ENCODE measurements at places on chromosomes 13 and 19.
A peak's percentile ranks its signal among the peaks of the same experiment; 100 is the strongest.

DNA sequence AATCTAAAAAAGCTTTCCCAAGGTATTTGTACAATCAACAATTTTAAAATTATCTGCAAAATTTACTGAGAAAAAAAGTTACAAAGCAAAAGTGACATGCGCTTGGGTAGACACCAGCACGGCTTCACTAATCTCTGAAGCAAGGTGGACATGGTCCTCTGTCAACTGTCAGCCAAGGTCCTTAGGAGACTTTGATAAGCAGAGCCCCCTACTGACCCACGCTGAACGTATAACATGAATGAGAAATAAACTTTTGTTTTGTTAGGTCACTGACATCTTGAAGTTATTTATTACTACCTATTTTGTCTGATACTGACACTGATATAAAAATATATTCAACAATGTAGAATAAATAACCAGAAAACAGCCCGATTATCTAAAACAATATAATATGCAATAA lies 100.7 kb upstream of the OBI1 start:
- no peak for DNase-seq

DNA sequence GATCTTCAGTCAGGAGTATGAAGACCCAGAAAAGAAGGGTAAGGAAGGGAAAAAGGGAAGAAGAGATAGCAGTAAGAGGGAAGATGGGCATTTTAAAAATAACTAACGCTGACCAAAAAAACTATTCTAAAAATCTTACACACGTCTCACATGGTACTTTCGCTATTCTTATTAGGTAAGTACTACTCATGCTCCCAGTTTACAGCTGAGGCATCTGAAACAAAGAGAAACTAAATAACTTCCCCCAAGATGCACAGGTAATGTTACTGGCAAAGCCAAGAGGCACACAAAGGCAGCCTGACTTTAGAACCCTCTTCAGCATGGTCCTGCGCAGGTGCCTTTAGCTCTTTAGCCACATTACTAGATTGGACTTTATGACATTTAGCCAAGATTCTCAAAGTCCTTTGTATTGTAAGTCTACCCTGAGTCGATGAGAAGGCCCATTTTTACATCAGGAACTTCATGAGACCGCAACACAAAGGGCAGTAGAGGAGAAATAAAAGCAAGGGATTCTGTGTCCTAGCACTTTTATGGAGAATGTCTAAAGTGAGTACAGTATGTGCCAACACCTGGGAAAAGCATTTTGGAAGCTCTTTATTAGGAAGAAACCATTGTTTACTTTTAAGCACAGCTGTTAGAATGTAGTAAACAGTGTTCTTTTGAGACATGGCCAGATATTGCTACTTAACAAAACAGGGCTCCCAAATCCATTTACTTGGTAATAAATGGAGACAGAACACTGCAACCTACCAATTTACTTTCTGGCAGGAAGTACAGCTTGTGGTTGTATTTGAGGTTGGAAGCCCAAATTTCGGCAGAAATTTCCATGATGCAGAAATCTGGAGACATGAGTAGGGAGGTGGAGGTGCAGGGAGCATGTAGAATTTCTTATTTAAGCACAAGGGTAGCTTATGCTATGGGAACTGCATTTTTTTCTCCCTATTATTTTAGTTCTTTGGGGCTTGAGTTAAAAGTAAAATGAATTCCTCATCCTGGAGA lies 250.7 kb downstream of the KCTD12 start:
- no peak for DNase-seq

- DNase-seq, result no peak
Observed at GRCh38 chr13:39740761-39741160, 85.3 kb downstream of the COG6 start.

- DNase-seq, result no peak
Observed at GRCh38 chr19:42148266-42148665, 16.0 kb upstream of the POU2F2 start.

GRCh38 chr13:80265348-80265747 lies 75.6 kb downstream of the SPRY2 start:
- DNase-seq, result no peak

DNA sequence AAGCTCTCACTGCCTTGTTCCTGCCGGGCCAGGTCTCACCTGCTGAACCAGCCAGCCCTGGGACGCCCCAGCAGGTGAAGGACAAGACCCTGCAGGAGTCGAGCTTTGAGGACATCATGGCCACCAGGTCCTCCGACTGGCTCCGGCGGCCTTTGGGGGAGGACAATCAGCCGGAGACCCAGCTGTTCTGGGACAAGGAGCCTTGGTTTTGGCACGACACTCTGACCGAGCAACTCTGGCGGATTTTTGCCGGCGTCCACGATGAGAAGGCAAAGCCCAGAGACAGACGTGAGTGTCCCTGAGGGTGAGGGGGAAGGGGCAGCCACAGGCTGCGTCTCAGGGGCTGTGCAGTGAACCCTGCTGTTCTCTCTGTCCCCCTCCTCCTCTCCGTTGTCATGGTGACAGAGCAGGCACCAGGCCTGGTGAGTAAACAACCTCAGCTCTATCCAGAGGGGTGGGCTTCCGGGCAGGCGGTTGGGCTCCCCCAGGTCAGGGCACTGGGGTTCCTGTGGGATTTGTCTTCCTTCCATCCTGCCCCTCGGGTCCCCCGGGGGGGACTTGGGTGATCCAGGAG lies 9.7 kb downstream of the TLE6 start:
- DNase-seq, result no peak

DNA sequence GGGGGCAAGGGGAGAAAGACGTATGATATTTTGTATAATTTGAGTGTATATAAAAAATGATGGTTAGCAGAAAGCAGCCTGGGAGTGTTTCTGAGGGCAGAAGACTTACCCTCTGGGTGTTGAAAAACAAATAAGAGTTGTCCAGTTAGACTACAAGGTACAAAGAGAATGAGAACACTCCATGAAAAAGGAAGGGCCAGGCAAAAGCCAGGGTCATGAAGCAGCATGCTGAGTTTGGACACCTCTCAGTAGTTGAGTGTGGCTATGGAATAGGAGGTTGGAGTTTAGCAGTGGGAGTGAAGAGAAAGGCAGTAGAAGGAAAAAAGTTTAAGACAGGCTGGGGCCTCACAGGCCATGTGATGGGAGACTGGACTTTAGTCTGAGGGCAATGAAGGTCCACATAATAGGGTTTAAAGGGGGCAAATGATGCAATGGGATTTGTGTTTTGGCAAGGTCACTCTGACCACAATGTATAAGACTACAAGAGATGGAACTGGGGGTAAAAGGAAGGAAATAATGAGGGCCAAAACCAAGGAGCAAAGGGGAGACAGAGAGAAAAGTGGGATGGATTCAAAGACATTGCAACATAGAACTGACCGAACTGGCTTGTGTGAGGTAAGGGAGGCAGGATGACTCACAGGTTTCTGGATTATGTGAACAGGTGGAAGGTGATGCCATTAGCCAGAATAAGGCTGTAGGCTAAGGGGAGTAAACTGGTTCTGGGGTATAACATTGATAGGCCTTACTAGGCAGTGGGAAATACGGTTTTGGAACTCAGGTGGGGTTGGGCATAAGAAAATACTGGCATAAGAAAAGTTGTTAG lies 76.6 kb downstream of the SERP2 start:
- no peak for DNase-seq

DNA sequence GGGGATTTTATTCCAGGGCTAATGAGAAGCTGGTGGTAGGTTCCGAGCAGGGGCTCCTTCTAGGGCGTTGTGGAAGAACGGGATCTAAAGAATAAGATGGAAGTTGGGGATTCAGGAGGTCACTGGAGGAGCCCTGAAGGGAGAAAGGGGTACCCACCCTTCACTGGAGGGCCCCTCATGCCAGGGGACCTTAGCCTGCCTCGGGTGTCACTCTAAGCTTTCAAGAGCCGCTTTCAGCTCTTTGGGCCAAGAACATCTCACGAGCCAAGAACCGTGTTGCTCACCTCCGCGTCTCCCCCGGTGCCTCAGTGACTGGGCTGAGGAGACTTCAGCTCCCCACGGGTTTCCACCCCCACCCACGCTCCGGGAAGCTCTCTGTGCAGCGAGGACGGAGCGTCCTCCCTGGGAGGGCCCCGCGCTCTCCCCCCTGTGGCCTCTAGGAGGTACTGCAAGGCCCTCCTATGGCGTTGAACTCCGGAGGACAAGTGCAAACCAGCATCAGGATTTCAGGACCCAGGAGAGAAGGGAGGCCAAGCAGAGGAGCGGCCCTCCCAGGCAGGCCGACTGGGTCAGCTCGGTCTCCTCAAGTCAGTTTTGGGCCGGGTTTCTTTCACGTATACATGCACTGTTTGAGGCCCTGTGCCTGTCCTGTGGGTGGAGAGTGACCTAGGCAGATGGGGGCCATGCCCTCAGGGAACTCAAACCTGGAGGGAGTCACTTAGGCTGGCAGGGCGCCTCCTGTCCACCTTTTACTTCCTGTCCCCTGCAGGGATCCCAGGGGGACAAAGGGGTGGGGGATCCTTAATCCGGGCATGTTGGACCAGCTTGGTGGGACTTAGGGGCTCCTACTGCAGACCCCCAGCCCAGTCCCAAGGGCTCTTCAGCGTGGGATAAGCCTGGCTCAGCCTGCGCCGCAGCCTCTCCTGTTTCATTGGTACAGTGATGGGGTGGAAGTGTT lies 5.1 kb upstream of the KRTDAP start:
- peak; percentile 86 for DNase-seq

DNA sequence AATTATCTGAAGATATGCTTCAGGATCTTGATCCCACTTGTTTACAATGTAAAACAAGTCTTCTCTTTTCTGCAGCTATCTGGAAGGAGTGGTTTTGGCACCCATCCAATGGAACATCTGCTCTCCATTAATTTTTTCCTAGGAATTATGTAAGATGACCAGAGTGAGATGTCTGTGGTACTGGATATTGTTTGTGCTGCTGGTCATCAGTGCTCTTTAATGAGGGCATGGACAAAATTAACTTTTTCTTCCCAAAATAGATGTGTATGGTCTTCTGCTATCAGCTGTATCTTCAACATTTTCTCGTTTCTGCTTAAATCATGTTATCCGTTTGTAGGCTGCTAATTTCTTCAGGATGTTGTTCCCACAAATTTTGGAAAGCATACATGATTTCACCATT lies 415.4 kb upstream of the KLHL1 start:
- DNase-seq, result no peak

GRCh38 chr19:28066161-28066560 lies 1146.8 kb downstream of the UQCRFS1 start:
- no peak for DNase-seq

DNA sequence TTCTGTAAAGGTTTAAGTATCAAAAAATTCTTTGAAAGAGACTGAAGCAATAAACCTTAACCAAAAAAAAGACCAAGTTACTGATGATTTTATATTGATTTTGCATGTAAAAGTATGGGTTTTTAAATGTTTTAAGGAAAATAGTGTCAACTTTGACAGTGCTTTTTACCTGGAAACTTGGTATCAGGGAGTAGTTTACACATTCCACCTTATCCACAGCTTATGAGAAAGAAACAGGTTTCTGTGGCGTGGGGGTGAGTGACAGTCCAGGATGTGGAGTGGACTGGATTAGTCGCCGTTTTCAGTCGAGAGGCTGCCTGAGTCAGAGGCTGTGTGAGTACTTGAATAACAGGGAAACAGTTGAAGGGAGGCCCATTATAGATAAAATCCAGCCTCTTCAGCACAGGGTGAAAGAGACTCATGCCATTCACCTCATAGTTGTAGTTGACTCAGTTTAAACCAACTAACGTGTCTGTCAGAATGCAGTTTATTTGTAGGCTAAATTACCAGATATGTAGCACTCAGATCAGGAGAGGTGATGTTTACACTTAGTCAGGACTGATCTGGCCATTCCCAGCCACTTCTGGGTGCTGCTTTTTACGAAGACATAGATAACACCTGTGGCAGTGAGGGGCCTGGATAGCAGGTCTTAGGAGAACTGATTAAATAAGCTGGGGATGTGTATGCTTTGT lies 595 bp upstream of the GPR183 start:
- DNase-seq, result no peak

GRCh38 chr19:20669263-20669662 lies 7.9 kb upstream of the ZNF626 start:
- no peak for DNase-seq

GRCh38 chr13:98041081-98041820 lies 87.8 kb downstream of the IPO5 start:
- no peak for DNase-seq

GRCh38 chr19:13381827-13382632 lies 124.2 kb downstream of the CACNA1A start:
- no peak for DNase-seq

DNA sequence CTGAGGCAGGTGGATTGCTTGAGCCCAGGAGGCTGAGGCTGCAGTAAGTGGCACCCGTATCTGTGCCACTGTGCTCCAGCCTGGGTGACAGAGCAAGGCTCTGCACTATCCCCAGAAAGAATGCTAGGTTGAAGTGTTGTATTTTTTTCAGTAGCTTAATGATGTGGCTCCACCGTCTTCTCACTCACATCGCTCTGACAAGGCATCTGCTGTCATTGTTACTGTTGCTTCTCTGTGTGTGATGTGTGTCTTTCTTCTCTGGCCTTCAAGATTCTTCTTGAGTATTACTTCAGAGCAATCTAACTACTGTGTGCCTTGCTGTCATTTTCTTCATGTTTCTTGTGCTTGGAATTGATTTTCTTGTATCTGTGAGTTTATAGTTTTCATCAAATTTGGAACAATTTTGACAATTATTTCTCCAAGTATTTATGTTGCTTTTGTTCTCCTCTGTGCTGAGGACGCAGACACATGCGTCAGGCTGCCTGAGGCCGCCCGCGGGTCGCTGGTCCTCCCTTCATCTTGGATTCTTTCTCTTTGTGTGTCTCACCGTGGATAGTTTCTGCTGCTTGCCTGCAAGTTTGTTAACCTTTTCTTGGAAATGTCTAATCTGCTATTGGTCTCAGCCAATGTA lies 10.8 kb downstream of the ADPRHL1 start:
- DNase-seq, result no peak

DNA sequence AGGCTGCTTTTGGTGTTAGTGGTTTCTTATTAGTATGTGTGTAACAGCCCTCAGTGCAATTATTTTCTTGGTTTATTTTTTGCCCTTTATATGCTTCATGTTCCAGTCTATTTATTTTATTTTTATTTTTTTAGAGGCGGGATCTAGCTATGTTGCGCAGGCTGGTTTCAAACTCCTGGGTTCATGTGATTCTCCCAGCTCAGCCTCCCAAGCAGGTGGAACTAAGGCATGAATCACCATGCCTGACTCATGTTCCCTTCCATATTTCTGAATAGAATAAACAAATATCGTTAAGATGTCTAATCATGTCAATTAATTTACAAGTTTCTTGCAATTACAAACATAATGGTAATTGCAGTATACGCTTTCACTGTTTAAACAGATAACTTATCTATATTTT lies 11.7 kb downstream of the SKA3 start:
- DNase-seq, result no peak

DNA sequence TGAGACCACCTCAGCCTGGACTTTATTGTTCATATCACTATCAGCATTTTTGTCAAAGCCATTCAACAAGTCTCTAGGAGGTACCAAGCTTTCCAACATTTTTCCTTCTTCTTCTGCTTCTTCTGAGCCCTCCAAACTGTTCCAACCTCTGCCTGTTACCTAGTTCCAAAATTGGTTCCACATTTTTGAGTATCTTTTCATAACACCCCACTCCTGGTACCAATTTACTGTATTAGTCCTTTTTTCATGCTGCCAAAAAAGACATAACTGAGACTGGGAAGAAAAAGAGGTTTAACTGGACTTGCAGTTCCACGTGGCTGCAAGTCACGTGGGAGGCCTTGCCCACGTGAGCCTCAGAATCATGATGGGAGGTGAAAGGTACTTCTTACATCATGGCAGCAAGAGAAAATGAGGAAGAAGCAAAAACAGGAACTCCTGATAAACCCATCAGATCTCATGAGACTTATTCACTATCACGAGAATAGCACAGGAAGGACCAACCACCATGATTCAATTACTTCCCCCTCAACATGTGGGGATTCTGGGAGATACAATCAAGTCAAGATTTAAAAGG lies 215.1 kb downstream of the PCDH17 start:
- no peak for DNase-seq

GRCh38 chr19:44574186-44574950 lies 39.0 kb upstream of the IGSF23 start:
- DNase-seq, result no peak

All from Karpas-422 (cell line).